ENCODE measurements at places on chromosomes 7 and 10.

DNA sequence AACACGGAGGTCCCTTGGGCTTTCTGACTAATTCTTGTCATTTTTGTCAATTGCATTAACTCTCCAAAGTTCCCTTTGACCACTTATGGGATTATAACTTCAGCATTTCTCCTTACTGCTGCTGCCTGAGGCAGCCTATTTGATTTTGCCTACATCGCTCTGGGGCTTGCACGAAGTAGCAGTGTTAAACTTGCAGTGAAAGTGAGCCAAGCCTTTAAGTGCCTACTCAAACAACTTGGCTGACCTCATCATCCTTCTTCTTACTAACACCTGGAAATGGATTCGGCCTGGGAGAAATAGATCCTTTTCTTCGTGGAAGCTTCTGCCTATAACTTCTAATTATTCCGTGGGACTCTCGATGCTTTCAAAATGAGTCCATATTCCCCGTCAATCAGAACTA is 76.6 kb downstream of the DGKB start:
- no peak for DNase-seq

DNA sequence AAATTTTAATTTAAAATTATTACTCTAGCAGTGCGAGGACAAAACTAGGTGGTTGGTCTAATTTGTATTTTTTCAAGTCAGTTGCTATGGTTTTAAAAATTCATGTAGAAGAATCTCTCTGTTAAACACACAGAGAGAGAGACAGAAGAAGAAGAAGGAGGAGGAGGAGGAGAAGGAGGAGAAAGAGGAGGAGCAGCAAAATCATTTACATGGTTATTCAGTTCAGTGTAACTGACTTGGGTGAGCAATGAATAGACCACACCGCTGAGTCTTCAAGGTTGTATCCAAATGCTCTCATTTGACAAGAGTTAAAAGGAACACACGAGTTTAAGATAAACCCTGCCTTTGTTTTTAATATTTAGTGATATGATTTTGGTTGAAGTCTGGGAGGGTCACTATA is 131.1 kb downstream of the PDE1C start:
- no peak for DNase-seq

DNA sequence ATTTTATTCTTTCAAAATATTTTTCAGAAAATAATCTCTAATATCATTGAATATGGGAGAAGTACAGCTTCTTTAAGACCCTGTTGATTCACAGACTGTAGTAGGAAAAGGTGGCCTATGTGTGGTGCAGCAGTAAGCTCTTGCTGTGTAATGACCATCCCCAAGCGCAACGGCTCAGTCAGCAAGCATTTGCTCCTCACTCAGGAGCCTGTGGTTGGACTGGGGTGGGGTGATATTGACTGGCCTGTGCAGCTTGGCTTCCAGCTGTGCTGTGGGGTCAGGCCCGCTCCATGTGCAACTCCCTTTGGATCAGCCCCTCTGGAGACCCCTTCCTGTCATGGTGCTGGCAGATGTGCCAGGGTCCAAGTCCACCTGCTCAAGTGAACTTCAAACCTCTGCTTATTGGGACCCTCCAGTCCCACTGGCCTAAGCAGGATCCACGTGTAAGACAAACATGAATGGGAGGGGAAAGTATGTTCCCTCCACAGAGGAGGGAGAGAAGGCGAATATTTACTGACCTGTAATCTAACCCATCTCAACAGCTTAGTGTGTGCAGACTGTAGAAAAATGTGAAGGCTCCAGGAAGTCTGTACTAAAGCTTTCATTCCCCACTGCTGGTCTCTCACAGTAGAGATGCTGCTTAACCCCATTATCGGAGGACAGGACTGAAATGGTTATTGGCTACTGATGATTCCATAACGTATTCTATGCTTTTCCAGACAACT is 239.7 kb downstream of the WDR37 start:
- DNase-seq, result peak; percentile 54

DNA sequence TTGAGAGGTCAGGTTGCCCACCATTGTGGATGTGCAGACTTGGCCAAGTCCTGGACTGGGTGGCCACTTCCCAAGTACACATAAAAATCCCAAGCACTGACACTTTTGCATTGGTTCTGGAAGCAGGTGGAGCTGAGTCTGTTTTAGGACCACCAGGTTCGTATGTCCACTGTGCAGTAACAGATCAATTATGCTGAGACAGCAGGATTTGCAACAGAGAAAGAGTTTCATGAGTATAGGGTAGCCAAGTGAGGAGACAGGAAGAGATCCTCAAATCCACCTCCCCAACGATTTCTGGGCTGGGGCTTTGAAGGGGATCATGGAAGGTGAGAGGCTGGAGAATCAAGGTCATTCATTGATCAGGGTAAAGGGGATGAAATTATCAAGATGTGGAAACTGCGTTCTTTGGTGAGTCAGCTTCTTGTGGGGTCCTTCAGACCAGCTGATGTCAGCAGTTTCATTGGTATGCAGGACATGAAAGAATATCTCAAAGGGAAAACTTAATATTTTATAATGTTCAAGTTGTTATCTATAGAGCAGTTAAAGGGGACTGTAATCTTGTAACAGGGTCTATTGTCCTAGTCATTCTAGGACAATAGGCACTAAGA is 277.7 kb downstream of the GALNT17 start:
- no peak for DNase-seq

DNA sequence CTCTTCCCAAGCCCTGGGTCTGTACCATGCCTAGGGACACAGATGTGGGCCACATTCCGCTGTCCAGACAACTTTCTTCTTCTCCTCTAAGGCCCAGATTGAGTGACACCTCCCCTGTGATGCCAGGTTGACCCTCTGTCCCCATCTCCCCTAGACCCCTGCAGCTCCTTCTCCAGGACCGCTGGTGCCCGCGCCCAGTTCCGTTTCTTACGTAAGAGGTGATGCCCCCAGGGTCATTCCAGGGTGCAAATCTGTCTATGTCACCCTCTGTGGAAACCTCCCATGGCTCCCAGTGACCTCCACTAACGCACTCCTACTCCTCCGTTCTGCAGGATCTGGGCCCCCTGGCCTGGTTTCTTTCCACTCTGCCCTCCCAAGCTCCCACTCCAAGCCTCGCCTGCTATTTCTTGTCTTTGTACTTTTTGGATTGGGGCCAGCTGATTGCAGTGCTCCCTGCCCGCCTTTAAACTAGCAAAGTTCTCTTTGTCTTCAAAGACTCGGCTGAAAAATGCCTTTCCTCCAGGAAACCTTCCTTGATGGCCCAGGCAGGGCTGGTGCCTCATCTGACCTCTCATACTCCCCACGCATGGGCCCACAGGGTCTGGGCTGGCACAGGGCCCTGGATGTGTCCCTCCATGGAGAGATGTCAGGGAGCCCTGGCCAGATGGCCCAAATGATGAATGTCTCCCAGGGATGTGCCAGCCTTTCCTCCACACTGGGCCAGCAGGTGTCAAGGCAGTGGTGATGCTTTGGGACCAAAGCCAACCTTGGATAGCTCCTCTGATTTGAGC is 21.3 kb upstream of the ELN start:
- DNase-seq, result no peak
